ENCODE measurements at places on chromosomes 13 and 19. TPM values are rescaled to one million over a fixed set of nuclear protein-coding genes. Genes with fewer than 3 reads are reported as not detected.

DNA sequence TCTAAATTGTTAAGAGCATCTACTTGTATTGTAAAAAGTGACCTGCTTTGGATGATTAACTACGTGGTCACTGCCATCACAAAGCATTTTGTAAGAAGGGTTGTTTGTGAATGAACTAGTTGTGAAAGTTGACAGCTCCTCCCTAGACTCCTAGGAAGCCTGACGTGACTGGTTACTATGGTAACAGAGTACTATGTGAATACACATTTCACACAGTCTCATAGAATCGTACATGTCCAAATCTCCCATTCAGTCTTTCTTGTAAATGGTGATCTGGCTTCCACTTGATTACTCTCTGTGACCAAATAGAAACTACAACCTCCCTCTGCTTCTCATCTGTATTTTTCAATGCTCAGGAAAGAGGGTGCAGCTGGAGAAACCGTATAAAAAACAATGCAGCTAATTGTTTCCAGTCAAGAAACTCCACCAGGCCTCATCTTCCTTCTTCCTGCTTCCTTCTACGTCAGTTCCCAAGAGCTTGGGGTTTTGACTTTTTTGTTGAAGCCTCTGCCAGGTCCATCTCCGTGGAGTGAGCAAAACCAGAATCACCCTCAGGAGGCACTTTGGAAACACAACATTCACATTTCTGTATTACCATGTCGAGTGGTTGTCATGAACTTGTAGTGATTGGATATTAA, 83.4 kb downstream of the GPC6 start:
- peak; percentile 95 for DNase-seq

DNA sequence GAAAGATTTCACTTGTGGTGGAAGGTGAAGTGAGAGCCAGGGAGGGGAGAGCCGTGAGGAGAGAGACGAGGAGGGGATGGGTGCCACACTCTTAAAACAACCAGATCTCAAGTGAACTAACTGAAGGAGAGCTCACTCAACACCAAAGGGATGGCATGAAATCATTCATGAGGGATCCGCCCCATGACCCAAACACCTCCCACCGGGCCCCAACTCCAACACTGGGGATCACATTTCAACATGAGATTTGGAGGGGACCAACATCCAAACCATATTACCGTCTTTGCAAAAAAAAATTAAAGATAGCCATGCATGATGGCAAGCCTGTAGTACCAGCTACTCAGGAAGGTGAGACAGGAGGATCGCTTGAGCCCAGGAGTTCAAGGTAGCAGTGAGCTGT, 34.9 kb upstream of the POP4 start:
- DNase-seq: no peak

DNA sequence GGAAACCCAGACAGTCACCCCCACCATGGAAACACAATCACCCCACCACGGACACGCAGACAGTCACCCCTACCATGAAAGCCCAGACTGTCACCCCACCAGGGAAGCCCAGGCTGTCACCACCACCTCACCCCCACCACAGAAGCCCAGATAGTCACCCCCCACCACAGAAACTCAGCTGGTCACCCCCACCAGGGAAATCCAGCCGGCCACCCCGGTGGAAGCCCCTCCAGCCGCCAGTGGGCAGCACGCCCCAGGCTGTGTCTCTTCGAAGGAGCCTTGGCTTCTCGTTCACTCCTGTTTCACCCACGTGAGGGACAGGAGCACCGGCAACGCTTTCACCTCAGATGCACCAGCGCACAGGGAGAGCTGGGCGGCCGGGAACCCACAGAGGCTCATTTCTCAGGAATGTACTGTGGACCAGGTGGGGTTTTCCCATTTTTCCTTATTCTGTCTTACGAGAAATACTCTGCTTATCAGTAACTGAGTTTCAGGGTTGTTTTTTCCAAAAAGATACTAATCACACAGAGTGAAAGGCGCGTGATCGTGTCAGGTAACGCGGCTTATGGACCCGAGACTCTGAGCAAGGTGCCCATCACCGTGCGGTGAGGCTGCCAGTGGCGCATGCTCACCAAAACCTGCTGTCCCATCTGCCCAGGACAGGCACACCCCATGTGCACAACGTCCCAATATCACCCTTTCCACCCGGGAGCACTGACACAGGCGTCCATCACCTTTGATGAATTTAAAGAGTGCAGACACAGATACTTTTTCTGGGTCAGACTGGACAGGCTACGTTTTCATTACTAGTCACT, 28.0 kb downstream of the CARS2 start:
- DNase-seq: no peak

GRCh38 chr19:38055655-38056521, 148.9 kb downstream of the SIPA1L3 start:
- DNase-seq: no peak

OR7C1 gene
- polyA plus RNA-seq: not detected

DNA sequence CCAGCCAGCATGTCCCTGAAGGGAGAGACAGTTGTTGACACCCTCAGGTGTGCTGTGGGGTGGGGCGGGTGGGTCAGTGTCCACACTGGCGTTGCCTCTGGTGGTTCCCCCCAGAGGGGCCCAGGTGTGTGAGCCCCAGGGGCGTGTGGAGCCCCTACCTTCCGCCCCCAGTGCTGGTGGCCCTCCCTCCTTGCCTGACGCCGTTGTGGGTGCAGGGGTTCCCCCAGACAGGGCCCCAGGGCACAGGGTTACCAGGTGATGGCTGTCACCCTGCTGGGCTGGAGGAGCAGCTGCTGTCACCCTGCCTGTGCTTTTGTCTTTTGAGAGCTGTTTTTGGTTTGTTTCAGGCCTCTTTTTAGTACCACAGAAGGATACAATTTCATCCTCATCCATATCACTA, 27.2 kb downstream of the ATP4B start:
- DNase-seq: no peak

WDR88 gene
- polyA plus RNA-seq: 0.79 TPM

GRCh38 chr13:25879466-25879865, 172.3 kb downstream of the SHISA2 start:
- DNase-seq: no peak

DNA sequence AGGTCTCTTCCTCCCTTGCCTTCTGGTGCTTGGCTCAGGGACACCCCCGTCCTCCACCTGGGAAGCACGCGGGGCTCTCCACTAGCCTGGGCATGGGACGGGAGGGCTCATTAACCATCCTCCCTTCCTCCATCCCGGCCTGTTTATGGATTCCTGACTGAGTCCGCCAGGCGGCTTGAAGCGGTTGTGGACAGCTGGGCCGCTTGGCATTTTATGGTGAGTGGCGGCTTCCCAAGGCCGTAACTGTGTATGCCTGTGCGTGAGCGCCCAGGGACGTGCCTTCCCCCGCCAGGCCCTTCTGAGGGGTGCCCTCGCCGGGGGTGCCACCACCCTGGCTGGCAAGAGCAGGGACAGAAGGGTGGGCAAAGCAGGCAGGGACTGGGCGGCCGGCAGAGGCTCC, 202.8 kb downstream of the URI1 start:
- DNase-seq: no peak

- no peak for DNase-seq
Observed at GRCh38 chr13:95636853-95637252, 7.7 kb downstream of the DZIP1 start.

DNA sequence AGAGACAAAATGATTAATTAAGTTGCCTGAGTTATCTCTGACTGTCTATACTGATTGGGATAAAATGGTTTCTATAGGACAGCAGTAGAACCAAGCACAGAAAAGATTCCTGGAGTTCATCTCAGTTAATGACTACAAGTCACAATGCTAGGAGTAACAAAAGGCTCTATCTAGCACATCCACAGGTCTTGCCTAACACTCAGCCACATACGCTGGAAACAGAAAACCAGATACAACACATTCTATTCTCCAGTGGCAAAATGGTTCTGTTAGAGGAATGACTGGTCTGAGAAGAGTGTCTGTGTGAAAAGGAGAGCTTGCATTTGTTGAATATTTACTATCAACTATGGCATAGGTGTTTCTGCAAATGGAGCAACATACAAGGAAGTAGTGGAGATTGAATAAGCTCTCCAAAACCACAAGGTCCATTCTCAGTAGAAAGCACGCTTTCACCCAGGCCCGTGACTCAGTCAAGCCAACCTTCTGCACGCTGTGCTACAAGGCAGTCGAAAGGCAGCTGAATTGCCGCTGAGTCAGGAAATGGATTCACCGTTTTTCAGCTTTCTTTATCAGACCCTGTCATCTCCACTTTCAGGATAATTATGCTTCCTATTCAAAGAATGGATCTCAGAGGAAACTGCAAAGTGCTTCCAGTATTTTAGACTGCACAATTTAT, 761.5 kb downstream of the EFNB2 start:
- no peak for DNase-seq

DNA sequence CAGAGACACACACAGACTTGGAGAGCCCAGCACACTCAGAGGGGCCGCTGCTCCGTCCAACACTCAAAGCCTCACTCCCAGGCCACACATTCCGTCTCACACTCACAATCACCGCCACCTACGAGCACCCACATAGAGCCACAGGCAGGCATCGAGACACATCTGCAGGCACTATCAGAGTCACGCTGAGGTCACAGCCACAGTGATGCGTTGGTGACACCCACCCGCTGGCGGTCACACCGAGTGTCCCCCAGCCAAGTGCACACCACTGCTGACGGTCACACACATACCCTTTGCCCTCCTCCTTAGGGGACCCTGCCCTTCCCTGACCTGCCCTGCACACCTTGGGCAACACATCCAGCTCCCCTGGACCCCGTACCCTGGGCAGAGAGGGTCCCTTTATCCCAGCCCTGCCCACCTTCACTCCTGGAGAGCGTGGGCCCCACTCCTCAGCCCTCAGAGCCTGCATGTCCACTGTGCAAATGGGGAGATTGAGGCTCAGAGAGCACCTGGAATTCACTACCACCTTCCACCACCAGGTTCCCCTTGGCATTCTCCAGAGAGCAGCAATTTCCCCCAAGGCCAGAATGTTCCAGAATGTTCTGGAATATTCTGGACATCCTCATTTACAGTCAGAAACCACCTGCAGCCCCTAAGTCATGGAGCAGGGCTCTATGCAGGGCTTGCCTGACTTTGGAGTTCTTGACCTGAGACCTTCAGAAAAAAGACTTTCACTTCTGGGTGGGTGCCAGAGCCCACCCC, 5.4 kb downstream of the FUT5 start:
- no peak for DNase-seq

DNA sequence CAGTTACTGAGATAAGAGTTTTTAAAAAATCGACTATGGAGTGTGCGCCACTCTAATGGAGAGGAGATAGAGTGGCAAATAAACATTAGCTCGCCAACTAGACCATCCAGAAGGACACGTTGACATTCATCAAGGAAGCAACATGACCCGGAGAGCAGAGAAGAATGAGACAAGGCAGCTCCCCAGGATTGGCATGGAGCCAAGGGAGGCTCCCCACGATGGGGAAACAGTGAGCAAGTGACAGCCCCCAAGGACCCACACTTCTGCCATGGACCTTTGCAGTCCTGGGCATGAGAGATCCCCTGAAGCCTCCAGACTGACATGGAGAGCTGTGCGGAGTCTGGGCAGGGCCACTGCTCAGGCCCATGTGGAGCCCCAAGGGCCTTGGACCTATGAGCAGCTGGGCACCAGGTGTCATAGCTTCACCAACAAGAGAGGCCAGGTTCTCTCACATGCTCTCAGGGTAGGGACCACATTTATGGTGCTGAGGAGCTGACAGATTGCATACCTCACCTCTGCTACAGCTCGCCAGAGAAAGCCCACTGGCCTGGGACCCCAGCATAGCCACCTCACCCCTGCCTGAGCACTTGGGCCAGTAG, 6.7 kb downstream of the SIGLEC6 start:
- no peak for DNase-seq

DNA sequence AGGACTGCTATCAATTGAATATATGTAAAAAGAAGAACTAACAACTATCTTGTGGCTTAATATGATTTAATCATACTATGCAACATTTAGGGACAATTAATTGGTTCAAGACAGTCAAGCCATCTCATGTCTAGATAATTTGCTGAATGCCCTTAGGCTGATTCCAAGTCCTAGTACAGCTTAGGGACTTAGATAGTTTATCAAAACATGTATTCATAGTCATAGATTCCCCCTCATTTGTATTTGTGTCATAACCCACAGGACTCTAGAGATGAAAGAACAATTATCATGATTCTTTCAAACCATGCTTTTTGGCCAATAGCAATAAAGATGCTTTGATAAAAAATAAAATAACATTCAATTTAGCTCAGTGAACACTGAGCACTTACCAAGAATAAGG, 607.6 kb downstream of the SLITRK1 start:
- no peak for DNase-seq

- DNase-seq: no peak
Observed at GRCh38 chr13:27008733-27009132, 162.9 kb downstream of the USP12 start.

- DNase-seq: peak; percentile 3
Observed at GRCh38 chr13:74316547-74316946, 182.3 kb upstream of the KLF12 start.
